ENCODE measurements at places on chromosomes 3 and 15.

DNA sequence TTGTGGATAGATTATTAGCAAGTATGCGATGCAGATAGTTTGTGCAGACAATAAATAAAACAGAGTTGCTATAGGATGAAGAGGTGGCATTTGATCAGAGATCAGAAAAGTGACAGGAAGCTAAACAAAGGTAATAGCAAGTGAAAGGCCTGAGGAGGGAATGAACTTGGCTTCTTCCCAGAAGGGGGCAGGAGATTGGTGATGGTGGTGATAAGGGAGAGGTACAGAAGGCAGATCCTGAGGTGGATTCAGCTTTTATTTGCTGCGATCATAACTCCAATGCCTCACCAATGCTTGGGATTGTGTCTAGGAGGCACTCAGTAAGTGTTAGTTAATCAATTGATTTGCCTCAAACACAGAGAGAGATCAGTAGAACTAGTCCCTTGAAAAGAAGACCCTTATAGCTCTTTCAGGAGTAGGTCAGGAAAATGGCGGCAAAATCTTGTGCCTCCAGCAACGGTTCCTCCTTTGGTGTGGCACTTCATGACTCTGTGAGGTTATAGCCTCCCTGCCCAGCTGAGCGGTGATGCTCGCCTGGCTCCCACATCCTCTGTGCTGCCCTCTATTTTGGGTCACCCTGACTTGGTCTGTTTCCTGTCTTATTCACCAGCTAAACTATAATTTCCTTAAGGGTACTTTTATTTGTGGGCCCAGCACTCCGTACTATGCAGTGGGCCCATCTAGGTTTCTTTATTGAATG is 37.5 kb downstream of the TGFBR2 start:
- no peak for DNase-seq

DNA sequence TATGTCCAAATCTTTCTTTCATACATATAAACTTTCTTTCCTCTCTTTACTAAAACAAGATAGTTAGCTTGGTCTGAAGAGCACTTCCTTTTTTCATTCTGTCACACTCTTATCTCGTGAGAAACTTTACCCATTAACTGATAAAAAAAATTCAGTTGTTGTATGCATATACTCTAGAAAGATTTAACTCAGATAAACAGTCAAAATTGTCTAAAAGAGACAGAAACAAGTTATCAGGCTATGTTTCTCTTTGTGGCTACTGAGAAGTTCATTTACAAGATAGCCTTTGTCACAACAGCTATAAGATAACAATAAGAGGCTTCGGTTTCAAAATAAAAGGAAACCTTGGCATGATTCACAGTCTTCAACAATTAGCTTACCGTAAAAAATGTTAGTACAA is 235.7 kb upstream of the ATP10A start:
- DNase-seq, result no peak

GRCh38 chr3:2578560-2578959 is 479.9 kb downstream of the CNTN4 start:
- no peak for DNase-seq

DNA sequence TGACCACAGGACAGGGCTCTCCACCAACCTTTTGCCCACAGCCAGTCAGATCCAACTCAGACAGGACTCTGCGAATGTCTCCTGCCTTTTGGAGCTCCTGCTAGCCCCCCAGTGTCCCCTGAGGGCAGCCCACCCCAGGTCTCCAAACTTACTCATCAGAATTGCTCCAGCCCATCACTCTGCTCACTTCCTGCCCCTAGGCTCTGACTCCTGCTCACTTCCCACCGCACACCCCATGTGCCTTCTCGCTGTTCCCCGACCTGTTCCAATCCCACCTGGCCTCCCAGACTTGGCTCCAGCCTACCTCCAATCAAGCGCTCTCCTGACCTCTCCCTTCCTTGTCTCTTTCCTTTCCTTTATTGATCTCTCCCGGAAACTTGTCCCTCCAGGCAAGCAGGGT is 5.9 kb upstream of the STRA6 start:
- DNase-seq, result no peak

- no peak for DNase-seq
Observed at GRCh38 chr15:51652084-51652668, 29.1 kb upstream of the SCG3 start.

- peak; percentile 41 for DNase-seq
Observed at GRCh38 chr3:15860014-15860934, 62.5 kb upstream of the ANKRD28 start.

DNA sequence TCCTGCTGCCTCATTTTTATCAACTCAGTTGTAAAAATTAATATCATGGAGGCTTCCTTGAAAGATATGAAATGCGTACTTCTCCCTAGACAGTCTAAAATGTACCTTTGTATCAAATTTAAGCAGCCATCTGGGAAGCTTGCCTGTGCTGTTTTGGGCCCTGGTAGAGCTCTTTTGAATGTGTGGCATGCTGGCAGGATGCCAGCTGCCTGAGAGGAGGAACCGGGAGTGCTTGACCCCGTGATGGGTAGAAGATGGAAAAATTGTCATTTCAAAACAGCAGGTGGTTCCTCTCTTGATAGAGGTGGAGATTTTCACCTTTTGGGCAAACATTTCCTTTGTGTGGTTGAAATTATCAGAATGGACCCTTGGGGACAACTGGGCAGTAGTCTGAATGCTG is 245.3 kb downstream of the RPLP1 start:
- DNase-seq, result no peak

- no peak for DNase-seq
Observed at GRCh38 chr3:49020330-49021212, 1.4 kb upstream of the NDUFAF3 start.

DNA sequence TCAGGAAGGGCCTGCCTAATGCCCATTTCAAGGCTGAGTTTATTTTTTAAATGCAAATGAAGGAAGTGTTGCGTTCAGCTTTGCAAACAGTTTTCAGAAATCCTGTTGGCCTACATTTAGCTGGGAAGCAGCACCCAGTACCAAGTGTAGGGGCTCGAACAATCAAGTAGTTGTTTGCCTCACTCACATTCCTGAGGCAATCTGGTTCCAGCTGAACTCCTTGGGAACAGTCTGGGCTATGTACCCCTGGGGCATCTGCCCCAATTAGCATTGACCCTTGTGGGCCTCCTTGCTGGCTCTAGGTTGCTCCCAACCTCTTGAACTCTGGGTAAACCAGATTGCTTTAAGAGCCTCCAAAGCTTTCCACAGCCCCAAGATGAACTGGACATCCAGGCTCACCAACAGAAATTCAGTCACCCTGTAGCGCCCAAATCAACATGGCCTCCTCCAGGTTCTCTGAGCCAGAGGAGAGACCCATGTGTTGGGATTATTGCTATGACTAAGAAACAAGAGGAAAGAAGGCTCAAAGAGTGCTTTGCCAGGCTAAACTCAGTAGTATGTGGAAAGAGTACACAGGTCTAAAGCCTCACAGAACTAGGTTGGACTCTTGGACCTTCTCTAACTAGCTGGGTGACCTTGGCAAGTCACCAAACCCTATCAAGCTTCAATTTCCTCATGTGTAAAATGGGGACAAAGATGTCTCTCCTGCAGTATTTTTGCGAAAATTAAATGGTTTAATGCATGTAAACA is 532.7 kb downstream of the SOX2 start:
- DNase-seq, result no peak

DNA sequence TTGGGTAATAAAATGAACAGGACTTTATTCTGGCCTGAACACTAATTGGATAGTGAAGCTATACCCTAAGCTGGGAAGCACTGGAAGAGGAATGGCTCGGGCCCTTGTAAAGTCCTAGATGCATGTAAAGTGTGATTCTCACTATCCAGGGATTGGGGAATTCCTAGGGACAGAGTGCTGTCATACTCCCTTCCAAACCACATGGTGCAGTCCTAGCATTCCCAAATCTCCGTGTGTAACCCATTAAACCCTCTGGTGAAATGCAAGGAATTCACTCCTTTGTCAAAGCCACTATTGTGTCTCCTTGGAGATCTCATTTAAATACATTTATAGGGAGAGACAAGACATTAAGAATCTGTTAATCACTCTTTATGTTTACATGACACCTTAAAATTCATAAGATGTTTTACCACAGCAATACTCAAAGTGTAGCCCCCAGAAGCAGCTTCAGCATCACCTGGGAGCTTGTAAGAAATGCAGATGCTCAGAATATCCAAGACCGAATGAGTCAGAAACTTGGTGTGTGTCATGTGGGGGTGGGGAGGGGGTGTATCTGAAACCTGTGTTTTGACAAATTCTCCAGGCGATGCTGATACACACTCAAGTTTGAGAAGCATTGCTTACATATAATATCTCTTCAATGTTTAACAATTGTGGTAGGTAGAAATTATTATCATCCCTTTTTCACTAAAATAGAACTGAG is 121.8 kb upstream of the NPHP3 start:
- no peak for DNase-seq

- no peak for DNase-seq
Observed at GRCh38 chr3:140249188-140249587, 314.2 kb downstream of the CLSTN2 start.

GRCh38 chr3:18246336-18247060 is 178.6 kb downstream of the SATB1 start:
- DNase-seq, result no peak

- DNase-seq, result no peak
Observed at GRCh38 chr3:16255726-16256125, 9.0 kb downstream of the DPH3 start.

DNA sequence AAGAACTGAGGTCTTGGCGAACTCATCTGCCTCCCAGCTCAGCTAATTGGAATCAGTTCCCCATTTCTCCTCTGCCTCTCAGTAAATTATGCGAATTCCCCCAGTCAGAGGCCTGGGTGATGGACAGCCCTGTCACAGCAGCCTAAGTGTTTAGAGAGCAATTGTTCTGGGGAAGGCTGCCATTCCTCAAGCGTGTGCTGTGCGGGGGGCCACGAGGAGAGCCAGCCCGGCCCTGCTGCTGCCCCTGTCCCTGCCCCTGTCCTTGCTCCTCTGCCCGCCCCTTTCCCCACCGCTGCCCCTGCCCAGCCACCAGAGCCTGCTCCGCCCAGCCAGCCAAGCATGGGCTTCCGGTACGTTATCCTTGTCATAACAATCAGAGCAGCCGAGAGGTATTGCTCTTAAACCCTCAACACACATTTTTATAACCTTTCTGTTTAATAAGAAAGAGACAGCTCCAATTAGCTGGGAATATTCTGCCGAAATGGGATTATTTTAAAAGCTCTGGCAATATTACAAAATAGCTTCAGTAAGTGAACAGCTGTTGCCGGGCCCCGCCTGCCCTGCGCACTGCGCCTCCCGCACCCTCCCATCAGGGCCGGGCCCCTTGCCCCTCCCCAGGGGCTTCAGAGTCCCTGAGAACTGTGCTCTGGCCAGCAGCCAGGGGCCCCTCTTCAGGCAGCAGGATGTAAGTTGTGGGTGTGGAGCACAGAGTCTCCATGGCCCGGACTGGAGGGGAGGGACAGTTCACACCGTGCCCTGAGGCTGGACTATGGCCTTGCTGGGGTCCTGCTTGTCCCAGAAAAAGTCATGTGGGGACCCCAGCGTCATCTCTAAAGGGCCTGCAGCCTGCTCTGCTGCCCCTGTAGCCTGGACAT is 12.4 kb upstream of the CACNA2D2 start:
- peak; percentile 4 for DNase-seq

DNA sequence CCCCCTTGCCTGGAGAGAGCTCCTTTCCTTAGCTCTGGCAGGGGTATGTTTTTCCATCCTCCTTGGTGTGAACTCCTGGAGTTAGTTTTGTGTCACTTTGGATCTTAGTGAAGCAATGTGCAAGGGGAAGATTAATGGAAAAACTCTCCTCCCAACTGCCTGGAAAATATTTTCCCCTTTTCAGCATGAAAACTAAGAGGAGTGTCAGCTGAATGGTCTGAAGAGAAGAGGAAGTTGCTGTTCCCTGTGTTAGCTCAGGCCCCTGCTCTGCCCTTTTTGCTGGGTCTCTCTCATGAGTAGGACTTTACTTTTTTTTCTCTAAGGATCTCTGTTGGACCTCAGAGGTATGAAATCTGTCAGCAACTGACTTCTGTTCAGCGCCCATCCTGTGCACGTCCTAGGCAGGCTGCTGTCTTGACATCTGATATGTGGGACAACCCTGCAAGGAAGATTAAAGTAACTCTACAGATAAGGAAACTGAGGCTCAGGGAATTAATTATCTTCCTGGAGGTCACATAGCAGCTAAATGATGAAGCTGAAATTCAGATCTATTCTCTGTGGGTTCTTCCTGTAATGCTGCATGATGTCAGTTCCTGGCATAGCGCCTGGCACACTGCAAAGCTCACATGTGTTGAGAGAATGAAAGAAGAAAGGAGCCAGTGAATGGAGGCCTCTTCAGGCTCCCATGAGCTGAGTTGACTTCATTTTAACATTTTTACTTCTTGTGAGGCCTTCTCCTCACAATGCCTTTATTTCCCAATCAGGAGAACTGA is 109.7 kb upstream of the GALNT15 start:
- peak; percentile 97 for DNase-seq

GRCh38 chr3:183050706-183051105 is 48.6 kb downstream of the MCCC1 start:
- no peak for DNase-seq

DNA sequence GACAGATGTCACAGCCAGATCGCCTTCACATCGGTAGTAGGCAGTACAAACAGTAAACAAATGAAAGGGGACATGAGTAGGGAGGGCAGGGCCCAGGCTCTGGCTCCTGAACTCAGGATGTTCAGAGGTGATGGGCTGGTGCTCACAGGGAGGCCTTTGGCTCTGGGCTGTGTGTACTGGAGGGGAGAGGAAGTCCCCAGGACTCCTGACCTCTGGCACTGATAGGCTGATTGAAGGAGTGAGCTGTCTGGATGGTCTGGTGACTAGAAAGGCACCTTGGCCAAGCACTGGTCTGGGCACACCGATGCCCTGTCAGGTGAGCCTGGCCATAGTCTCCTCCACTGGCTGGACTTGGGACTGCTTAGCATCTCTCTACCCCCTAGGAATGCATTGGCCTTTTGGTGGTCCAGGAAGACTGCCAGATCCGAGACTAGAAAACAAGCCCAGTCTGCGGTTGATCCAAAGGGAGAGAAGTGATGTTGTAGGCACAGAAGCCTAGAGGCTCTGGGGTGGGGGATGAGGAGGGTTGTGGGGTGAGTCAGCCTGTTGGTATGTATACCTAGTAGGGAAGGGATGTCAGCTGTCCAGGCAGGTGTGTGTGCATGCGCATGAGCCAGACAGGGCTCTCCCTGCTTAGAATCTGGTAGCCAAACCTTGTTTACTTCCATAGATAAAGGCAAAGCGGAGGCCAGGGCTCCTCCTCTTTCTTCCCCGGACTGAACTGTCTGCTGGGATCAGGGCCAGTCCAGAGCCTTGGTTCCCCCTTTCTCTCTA is 1.9 kb downstream of the SPINT1 start:
- DNase-seq, result no peak

DNA sequence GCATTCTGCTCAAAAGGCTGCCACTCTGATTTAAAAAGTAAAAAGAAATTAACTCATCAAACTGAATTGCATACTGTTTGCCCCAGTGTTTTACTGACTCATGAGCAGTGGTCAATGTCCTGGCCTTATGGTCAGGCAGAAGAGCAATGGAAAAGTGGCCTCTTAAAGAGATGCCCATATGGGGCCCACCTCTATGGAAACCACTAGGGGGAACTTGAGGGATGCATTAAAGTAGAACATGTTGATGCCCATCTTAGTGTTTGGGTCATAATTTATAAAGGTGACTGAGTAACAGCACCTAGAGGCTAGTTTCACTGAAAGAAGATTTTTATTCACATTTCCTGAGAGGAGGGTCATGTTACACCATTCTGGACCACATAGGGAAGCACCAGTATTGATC is 66.5 kb upstream of the RNU6-1 start:
- no peak for DNase-seq
